ENCODE measurements at places on chromosomes 4 and X. TPM values are rescaled to one million over a fixed set of nuclear protein-coding genes. Genes with fewer than 3 reads are reported as not detected.
A peak's percentile ranks its signal among the peaks of the same experiment; 100 is the strongest.

- DNase-seq: no peak
These were observed 191.9 kb upstream of the MAB21L2 start for GRCh38 chr4:150389896-150390530.

DNA sequence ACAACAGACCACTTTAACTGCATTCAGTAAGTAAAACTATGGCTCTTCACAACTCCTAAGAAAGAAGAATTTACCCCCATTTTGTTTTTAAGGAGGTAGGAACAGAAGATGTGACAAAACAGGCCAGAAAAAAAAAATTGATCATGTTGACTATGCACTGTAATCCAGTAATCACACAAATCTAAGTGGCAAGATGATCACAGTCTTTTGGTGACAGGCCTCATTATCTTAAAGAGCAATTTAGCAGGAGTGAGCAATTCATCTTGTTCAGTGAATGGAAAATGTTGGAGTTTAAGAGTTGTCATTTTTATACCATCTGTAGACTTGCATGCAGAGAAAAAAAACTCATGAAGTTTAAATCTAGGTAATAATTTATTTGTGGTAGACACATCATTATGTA is 115.1 kb downstream of the SLC39A8 start:
- no peak for DNase-seq

- no peak for DNase-seq
These were observed 31.4 kb downstream of the PPP1R2C start for GRCh38 chrX:42746606-42747005.

- no peak for DNase-seq
These were observed 486.2 kb downstream of the RPA4 start for GRCh38 chrX:97369947-97370346.

DNA sequence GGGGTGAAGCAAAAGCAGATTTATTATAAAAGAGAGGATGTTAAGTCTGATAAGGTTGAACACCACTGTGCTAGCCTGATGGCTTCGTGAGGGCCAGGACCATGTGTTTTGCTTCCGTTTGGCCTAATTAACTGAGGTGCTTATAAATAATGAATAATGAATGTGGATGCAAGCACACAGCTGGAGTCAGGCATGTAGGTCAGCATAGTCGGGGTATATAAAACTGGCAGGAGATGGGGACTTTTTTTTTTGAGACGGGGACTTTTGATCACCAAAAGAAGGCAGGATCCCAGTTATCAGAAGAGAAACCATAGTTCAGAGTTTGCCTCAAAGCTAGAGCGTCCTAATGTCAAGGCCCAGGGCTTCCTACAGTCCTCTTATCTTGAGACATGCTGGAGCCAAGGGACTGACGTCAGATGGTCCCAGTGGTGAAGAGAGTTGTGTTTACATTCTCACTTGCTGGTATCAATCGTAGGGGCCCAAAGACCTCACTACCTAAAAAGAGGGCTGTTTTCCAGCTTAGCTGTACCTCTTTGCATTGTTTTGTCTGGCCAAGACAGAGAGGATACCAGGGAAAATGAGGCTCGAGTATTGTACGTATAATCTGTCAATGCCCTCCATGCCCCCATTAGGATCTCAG is 50.4 kb downstream of the RTL9 start:
- no peak for DNase-seq

DNA sequence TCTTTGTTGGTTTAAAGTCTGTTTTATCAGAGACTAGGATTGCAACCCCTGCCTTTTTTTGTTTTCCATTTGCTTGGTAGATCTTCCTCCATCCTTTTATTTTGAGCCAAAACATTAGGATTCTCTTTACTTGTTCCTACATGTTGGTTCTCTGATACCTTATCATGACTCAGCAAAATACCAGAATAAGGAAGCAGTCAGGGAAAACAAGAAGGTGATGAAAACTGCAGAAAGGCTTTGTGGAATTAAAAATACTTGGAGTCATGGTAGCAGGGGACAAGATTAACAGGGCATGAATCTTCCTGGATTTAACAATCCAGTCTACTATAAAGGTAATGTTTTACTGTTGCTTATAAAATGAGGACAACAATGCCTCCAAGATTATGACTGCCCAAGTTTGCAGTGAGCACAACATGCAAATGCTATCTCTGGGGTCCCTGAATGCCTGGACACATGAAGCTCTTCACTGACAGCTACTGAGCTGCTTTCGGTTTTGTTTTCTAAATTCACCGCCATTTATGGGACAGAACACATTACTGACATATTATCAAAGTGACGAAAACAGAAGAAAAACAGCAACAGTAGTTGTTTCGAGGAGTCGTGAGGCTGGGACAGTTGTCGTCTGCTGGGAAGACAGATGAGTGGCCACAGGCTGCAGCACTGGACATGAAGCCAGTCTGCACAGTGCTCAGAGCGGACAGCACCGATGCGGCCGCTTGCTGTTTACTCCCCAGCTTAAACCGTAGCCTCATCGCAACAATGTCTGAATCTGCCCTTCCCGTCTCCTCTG is 174.5 kb upstream of the DKK2 start:
- DNase-seq: no peak

DNA sequence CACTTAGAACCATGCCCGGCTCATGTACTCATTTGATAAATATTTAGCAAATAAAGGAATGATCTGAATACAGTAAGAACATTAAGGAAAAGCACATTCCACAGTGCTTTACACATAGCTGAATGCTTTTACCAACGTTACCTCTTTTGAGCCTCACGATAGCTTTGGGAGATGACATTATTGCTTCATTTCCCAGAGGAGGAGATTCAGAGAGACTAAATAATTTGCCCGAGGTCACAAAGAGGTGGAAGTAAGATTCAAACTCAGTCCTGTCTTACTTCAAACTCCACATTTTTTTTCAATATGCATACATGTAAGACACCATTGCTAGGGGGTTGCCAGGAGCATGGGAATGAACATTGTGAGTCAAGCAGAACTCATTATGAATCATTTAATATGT is 538.5 kb downstream of the BCOR start:
- DNase-seq: no peak

DNA sequence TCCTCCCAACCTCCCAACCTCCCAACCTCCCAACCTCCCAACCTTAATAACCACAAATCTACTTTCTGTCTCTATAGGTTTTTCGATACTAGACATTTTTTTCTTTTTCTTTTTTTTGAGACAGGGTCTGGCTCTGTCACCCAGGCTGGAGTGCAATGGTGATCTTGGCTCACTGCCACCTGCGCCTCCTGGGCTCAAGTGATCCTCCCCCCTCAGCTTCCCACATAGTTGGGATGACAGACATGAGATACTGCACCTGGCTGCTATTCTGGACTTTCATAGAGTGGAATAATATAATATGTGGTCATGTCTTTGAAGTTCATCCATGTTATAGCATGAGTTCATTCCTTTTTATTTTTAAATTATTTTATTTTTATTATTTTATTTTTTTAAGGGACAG is 39.5 kb upstream of the ZFX start:
- DNase-seq: no peak

GRCh38 chr4:98641376-98641775 is 17.0 kb downstream of the TSPAN5 start:
- no peak for DNase-seq

DNA sequence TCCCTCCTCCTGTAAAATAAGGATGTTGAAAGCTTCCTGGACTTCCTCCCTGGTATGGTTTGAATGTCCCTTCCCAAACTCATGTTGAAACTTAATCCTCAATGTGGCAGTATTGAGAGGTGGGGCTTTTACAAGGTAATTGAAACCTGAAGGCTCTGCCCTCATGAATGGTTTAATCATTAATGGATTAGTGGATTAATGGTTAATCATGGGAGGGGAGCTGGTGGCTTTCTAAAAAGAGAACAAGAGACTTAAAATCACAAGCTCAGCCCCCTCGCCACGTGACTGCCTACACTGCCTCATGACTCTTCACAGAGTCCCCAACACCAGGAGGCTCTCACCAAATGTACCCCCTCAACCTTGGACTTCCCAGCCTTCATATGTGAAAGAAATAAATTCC is 124.6 kb upstream of the ANXA3 start:
- peak; percentile 66 for DNase-seq

GRCh38 chr4:184444953-184445309 is 29.4 kb downstream of the IRF2 start:
- DNase-seq: no peak

DNA sequence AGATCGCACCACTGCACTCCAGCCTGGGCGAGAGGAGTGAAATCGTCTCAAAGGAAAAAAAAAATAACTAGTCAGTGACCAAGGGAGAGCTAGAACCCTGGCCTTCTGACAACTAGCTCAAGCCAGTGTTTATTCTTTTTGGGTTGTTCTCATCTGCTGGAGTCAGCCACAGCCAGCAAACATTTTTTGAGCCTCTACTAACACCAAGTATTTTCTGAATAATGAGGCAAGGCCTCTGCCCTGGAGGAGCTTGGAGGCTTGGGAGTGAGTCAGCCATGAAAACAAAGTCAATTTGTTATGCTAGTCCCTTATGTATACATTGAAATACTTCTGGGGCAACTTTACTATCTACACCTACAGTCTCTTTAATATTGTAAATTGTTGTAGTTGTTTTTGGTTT is 46.5 kb downstream of the TMA16 start:
- no peak for DNase-seq

GRCh38 chr4:87327136-87327535 is 4.5 kb upstream of the HSD17B13 start:
- no peak for DNase-seq

The SPANXA1 gene
- not detected for polyA plus RNA-seq

The ASB5 gene
- 0.28 TPM for polyA plus RNA-seq

The CCSER1 gene
- 24.0 TPM for polyA plus RNA-seq

The TCEAL2 gene
- polyA plus RNA-seq: 13.3 TPM

The PROM1 gene
- 45.7 TPM for polyA plus RNA-seq

The NHSL2 gene
- polyA plus RNA-seq: 10.2 TPM

The RIPPLY1 gene
- polyA plus RNA-seq: 2.6 TPM

The CXCL5 gene
- 0.08 TPM for polyA plus RNA-seq

The TMEM154 gene
- polyA plus RNA-seq: 0.62 TPM
